Mesothelial cell of epicardium (in vitro differentiated cells): ENCODE measurements at places on chromosomes 7 and 10.
A peak's percentile ranks its signal among the peaks of the same experiment; 100 is the strongest.

DNA sequence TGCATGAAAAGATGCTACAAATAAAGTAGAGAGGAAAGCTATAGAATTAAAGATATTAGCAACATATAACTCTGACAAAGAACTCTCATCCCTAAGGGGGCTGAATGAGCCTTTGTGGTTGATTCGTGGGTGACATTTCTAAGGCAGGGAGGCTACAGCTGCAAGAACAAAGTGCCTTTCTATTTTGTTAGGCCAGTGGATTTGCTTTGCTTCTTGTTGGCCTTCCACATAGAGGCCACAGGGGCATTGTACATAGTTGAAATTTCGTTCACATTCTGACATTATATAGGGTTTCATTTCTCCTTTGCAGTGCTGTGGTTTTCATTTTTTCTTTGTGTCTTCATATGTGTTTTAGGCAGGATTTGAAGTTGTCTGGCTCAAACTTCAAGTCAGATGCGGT, 819.2 kb upstream of the C7orf33 start:
- peaks cover 5% of the 10 kb centered on the region for H3K27me3 ChIP-seq
- H3K4me1 ChIP-seq: no peaks in the 10 kb centered on the region
- no peak for DNase-seq
- H3K36me3 ChIP-seq: no peaks in the 10 kb centered on the region
- no peak overlapping the region for H3K27ac ChIP-seq

- H3K27ac ChIP-seq: peak overlapping the region; percentile 56
- H3K4me3 ChIP-seq: no peak overlapping the region
- no peaks in the 10 kb centered on the region for H3K27me3 ChIP-seq
Measured at GRCh38 chr10:3853016-3853415, 68.0 kb upstream of the KLF6 start.

DNA sequence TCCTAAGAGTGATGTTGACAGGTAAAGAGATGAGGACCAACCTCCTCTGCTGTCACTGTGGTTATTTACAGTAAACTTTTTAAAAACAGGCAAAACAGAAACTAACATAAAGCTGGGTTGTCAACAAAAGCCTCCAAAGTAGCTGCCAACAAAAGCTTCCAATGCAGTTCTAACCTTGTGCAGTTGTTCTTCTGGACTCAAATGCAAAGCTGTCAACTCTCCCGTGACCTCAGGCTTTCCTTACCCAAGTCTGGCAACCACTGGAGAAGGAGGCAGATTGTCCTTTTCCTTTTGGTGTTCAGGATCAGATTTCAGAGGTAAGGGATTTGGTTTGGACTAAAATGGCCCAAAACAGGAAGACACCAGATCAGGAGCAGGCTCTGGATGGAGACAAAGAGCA, 63.1 kb downstream of the DLG5 start:
- H3K36me3 ChIP-seq: peaks cover 10% of the 10 kb centered on the region
- H3K27ac ChIP-seq: peak overlapping the region; percentile 52
- no peak overlapping the region for H3K4me3 ChIP-seq
- peaks cover 46% of the 10 kb centered on the region for H3K4me1 ChIP-seq
- DNase-seq: no peak

GRCh38 chr10:50614444-50615137, 9.2 kb downstream of the SGMS1 start:
- no peaks in the 10 kb centered on the region for H3K27me3 ChIP-seq
- no peak overlapping the region for H3K27ac ChIP-seq
- H3K4me3 ChIP-seq: no peak overlapping the region
- no peak for DNase-seq

- H3K4me1 ChIP-seq: peaks cover 9% of the 10 kb centered on the region
- H3K27ac ChIP-seq: no peak overlapping the region
- peaks cover 24% of the 10 kb centered on the region for H3K27me3 ChIP-seq
- no peak overlapping the region for H3K4me3 ChIP-seq
- no peaks in the 10 kb centered on the region for H3K36me3 ChIP-seq
Measured at GRCh38 chr7:31864646-31865045, 177.6 kb downstream of the PPP1R17 start.

- H3K27ac ChIP-seq: no peak overlapping the region
- no peak overlapping the region for H3K4me3 ChIP-seq
- no peak for DNase-seq
- peaks cover 35% of the 10 kb centered on the region for H3K36me3 ChIP-seq
Measured at GRCh38 chr10:132363921-132364593, 32.1 kb downstream of the LRRC27 start.

GRCh38 chr7:55569797-55570196, 2.5 kb downstream of the VOPP1 start:
- no peak for DNase-seq
- H3K4me1 ChIP-seq: peaks cover 34% of the 10 kb centered on the region
- no peaks in the 10 kb centered on the region for H3K27me3 ChIP-seq
- no peak overlapping the region for H3K27ac ChIP-seq

GRCh38 chr10:131275691-131276090, 35.8 kb downstream of the TCERG1L start:
- H3K4me3 ChIP-seq: no peak overlapping the region
- H3K4me1 ChIP-seq: peaks cover 5% of the 10 kb centered on the region
- no peak overlapping the region for H3K27ac ChIP-seq
- no peak for DNase-seq

DNA sequence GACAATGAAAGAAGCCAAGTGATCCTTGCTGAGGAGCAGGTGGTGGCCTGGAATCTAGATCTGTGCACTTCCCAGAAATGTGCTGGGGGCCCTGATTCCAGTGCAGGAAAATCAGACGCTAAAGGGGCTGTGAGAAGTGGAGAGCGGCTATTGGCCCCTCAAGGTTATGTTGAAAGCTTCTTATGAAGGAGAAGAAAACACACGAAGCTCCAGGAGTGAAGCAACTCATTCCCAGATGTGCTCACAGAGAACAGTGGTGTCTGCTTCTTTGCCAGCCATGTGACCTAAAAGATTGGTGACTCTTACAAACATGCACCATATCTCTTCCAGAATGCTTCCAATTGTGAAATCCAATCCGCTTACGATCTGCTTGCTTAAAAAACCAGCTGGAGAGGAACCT, 679.3 kb upstream of the IGFBP3 start:
- peaks cover 8% of the 10 kb centered on the region for H3K36me3 ChIP-seq
- peak overlapping the region; percentile 45 for H3K27ac ChIP-seq
- peaks cover 48% of the 10 kb centered on the region for H3K4me1 ChIP-seq
- no peak overlapping the region for H3K4me3 ChIP-seq
- no peaks in the 10 kb centered on the region for H3K27me3 ChIP-seq

DNA sequence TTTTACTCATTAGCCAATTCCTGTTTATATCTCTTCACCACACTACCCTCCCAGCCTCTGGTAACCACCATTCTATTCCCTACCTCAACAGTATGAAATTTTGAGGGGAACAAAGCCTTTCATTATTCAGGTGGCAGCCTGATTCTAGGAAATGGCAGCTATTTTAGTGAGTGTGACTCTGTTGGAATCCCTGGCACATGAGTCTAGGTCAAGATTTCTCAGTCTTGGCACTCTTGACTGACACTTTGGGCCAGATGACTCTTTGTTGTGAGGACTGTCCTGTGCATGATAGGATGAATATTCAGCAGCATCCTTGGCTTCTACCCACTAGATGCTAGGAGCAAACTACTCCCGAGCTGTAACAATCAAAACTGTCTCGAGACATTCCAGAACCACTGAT, 322.8 kb upstream of the PHYHIPL start:
- H3K4me1 ChIP-seq: peaks cover 6% of the 10 kb centered on the region
- H3K27ac ChIP-seq: no peak overlapping the region
- no peak overlapping the region for H3K4me3 ChIP-seq

- H3K27me3 ChIP-seq: peaks cover 24% of the 10 kb centered on the region
- DNase-seq: no peak
- no peak overlapping the region for H3K27ac ChIP-seq
- H3K36me3 ChIP-seq: no peaks in the 10 kb centered on the region
- no peak overlapping the region for H3K4me3 ChIP-seq
- peaks cover 5% of the 10 kb centered on the region for H3K4me1 ChIP-seq
Measured at GRCh38 chr7:6917258-6917657, 91.2 kb upstream of the CCZ1B start.

DNA sequence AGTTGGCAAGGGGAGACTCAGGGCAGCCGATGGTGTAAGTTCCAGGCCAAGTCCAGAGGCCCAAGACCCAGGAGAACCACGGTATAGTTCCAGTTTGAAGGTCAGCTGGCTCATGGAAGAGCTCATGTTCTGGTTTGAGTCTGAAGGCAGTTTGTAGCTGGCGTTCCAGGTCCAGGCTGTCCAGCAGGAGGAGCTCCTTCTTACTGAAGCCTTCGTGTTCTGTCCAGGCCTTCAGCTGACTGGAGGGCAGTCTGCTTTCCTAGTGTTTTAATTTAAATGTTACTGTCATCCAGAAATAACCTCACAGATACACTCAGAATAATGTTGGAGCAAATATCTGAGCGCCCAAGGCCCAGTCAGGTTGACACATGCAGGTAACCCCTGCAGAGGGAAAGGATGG, 4.2 kb downstream of the SUN1 start:
- no peak overlapping the region for H3K27ac ChIP-seq
- no peaks in the 10 kb centered on the region for H3K27me3 ChIP-seq
- H3K36me3 ChIP-seq: peaks cover 18% of the 10 kb centered on the region
- DNase-seq: no peak
- H3K4me1 ChIP-seq: peaks cover 16% of the 10 kb centered on the region
- no peak overlapping the region for H3K4me3 ChIP-seq

- H3K4me3 ChIP-seq: no peak overlapping the region
- H3K27me3 ChIP-seq: no peaks in the 10 kb centered on the region
- H3K27ac ChIP-seq: peak overlapping the region; percentile 56
- H3K4me1 ChIP-seq: peaks cover 60% of the 10 kb centered on the region
- DNase-seq: no peak
Measured at GRCh38 chr7:47477191-47478016, 104.5 kb downstream of the TNS3 start.

DNA sequence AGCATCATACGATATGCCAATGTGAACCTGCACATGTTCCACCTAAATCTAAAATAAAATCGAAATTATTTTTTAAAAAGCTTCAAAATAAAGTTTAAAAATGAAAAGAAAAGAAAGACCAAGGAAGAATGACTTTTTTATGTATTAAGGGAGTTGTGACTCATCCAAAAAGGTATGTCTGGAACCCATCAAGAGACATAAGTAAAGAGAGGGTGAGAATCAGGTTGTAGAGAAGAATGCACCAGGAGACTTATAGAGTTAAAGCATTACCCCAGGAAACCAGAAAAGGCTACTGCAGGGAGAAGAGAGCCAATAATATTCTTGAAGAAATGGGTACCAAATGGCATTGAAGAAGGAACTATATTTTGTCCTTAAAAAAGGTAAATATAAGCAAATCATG, 69.8 kb downstream of the CTTNBP2 start:
- no peak for DNase-seq
- no peaks in the 10 kb centered on the region for H3K36me3 ChIP-seq
- H3K27me3 ChIP-seq: no peaks in the 10 kb centered on the region
- H3K4me3 ChIP-seq: no peak overlapping the region
- no peak overlapping the region for H3K27ac ChIP-seq

DNA sequence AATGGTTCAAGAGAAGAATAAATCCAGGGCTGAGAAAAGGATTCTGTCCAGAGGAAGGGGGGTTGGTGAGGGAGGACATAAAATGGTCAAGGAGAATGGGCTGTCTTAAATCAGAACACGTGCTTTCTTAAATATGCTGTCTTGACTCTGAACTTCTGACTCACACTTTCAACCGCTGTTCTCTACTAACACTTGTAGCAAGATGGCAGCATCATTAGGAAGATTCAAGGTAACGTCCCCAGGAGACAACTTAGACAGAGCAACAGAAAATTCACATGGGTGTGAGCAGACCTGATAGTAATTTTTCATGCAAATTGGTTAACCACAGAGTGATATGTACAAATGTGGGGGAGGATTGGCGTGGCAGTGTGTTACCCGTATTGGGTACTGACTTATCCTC, 126.8 kb upstream of the GALNT17 start:
- no peaks in the 10 kb centered on the region for H3K4me1 ChIP-seq
- DNase-seq: no peak
- no peaks in the 10 kb centered on the region for H3K36me3 ChIP-seq
- H3K27ac ChIP-seq: no peak overlapping the region

- no peaks in the 10 kb centered on the region for H3K27me3 ChIP-seq
- H3K36me3 ChIP-seq: peaks cover 39% of the 10 kb centered on the region
- H3K4me3 ChIP-seq: no peak overlapping the region
- DNase-seq: no peak
- no peaks in the 10 kb centered on the region for H3K4me1 ChIP-seq
- H3K27ac ChIP-seq: no peak overlapping the region
Measured at GRCh38 chr10:20128811-20129210, 312.6 kb downstream of the PLXDC2 start.

GRCh38 chr7:68730964-68731363, 867.3 kb upstream of the AUTS2 start:
- H3K4me1 ChIP-seq: peaks cover 26% of the 10 kb centered on the region
- H3K27me3 ChIP-seq: no peaks in the 10 kb centered on the region
- H3K27ac ChIP-seq: no peak overlapping the region
- no peak for DNase-seq
- H3K36me3 ChIP-seq: no peaks in the 10 kb centered on the region
